Frontal cortex (tissue), 4 donors: ENCODE measurements at places on chromosomes 12 and 14.

- DNase-seq: no peak
These were observed 1030.4 kb downstream of the TMEM121 start for GRCh38 chr14:106556665-106557289.

DNA sequence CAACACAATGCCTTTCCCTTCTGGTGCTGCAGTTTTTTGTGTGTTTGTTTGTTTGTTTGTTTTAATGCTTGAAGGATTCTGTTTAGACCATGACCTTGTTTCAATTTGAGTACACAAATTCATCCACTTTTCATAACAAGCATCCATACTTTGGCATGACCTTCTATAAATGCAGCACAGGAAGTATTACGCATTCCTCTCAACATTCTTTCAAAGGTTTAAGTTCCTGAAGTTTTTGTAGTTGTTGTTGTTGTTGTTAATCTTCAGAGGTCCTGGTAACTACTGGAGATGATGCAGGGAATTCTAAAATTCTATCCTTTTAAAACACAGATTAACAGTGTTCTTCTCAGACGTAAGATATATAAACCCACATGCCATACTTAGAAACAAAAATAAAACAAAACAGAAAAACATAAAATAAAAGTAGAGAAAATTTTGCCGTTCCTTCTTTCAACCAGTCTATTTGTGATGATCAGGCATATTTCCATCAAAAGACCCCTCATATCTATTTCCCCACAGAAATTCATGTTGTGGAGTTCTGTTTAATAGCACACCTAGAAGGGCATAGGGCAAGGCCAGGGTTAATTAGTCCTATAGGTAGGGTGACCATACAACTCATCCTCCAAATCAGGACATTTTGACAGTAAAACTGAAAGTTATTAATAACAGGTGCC, 529.9 kb downstream of the NOVA1 start:
- no peak for DNase-seq

DNA sequence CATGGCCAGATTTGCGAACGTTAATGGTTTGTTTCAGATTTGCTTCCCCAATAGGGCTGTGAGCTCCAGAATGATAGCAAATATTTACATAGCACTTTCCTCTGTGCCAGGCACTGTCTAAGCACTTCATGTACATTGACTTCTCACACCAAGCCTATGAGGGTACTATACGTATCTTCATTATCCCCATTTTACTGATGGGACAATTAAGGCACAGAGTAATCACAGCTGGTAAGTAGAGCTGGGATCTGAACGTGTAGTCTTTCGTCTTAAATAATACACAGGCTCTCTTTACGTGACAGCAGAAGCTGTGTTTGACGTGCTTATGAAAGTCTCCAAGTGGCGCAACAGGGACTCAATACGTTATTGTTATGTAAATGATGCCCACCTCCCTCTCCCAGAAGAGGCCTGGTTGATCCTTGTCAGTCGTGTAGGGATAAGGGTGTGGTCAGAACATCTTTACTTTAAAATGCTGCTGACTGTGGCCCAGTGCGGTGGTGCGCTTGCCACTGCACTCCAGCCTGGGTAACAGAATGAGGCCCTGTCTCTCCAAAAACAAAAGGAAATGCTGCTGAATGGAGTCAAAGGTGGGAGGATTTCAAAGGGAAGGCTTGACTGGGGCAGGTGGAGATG, 66.3 kb upstream of the TCL1B start:
- no peak for DNase-seq

- DNase-seq: no peak
These were observed 58.0 kb upstream of the ELK3 start for GRCh38 chr12:96136161-96136560.

DNA sequence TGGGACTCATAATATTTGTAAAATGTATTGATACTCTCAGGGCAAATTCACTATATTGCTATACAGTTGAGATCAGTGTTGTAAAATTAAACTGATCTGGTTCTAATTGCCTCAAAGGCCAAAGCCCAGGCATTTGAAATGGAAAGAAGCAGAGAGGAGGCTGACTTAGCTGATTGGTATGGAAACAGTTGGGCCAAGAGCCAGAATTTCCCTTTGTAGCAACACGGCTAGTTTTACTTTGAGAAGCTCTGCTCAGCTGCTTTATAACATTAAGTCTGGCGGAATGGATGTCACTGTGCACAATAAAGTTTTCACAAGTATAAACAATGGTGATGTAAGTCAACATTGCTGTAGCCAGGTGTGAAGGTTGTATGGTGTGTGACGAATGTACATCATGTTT, 186.4 kb downstream of the MSRB3 start:
- no peak for DNase-seq

DNA sequence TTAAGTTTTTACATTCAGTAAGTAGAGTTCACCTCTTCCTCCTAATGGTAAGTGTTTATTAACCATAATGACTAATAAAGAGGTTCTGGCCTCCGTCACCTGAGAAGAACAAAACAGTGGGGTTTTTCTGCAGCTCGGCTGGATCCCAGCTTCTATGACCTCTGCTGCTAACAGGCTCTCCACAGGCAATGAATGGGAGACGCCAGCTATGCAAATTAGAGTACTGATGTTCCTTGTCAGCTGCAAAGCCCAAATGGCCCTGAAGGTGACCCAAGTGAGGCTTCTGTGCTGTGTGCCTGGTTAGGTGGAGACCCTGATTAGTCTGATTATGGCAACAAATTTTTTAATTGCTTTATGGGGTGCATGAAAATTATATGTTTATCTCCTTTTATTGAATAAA, 218.1 kb downstream of the APAF1 start:
- DNase-seq: no peak

- no peak for DNase-seq
These were observed 5.0 kb downstream of the CMTM5 start for GRCh38 chr14:23381871-23382270.

GRCh38 chr12:5220099-5220498, 176.4 kb downstream of the KCNA5 start:
- no peak for DNase-seq

- DNase-seq: no peak
These were observed 520.7 kb downstream of the NRXN3 start for GRCh38 chr14:78690836-78691235.

- DNase-seq: no peak
These were observed 2.4 kb downstream of the LGR5 start for GRCh38 chr12:71441836-71442566.

GRCh38 chr12:21773806-21774205, 700 bp downstream of the KCNJ8 start:
- no peak for DNase-seq

DNA sequence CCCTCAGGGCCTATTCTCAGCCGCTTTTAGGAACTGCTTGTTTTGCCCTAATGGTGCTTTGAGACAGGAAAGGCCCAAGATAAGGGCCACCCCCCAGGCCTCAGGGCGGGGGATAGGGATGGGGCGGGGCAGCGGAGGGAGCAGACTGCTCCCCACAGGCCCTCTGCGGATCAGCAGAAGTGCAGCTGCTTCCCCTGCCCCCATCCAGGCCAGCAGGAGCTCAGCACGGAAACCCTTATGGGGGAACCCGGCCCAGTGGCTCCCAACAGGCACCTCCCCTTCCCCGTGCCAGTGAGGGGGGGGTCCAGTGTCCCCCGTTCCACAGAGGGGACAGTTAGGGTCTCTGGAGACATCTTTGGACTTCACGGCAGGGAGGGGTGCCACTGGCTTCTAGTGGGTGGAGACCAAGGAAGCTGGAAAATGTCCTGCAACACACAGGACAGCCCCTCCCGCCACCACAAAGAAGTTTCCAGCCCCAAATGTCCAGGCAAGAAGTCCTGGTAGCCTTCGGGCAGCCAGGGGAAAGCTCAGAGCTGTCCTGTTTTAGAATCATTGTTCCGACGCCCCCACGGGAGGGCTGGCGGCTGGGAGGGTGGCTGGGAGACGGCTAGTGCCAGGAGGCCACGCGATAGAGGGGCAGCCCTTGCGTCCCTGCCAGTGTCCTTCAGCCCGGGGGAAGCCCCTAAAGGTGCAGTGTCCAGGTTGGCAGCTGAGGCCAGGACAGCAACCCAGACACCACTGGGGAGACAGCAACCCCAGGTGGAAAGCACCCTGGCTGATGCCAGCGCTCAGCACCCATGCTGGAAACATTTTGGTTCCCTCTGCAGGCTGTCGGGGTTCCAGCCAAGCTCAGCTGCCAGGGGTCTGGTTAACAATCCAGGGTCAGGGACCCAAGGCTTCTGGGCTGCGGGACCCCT, 10.4 kb upstream of the GPR132 start:
- no peak for DNase-seq

GRCh38 chr14:102503641-102504327, 5.8 kb downstream of the ANKRD9 start:
- DNase-seq: no peak

- no peak for DNase-seq
These were observed 2.1 kb downstream of the HELB start for GRCh38 chr12:66304296-66304900.

GRCh38 chr12:121872546-121873215, 14.0 kb upstream of the HPD start:
- DNase-seq: no peak

DNA sequence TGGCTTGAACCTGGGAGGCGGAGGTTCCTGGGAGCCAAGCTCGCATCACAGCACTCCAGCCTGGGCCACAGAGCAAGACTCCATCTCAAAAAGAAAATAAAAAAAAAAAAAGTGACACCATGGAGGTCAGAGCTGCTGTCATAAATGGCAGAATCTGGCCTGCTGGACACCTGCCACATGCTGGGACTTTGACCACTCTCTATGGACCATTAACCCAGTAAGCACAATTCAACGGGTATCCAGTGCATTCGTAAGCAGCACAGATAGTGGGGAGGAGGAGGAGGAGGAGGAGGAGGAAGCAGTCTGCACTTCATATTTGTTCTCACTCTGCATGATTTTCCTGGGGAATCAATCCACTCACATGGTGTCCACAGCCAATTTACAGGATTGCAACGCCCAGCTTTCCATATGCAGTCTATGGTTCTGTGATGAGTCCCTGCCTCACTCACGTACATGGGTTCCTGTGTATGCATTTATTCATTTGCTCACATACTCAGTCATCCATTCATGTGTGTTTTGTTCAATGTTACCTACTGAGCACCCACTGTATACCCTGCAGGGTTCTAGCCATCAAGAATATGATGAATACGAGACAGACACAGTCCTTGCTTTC, 326.8 kb downstream of the GLT1D1 start:
- no peak for DNase-seq

- DNase-seq: no peak
These were observed 179.0 kb downstream of the FOXN3 start for GRCh38 chr14:89237921-89238529.

- DNase-seq: no peak
These were observed 7.8 kb downstream of the PITPNM2 start for GRCh38 chr12:123142921-123143735.

DNA sequence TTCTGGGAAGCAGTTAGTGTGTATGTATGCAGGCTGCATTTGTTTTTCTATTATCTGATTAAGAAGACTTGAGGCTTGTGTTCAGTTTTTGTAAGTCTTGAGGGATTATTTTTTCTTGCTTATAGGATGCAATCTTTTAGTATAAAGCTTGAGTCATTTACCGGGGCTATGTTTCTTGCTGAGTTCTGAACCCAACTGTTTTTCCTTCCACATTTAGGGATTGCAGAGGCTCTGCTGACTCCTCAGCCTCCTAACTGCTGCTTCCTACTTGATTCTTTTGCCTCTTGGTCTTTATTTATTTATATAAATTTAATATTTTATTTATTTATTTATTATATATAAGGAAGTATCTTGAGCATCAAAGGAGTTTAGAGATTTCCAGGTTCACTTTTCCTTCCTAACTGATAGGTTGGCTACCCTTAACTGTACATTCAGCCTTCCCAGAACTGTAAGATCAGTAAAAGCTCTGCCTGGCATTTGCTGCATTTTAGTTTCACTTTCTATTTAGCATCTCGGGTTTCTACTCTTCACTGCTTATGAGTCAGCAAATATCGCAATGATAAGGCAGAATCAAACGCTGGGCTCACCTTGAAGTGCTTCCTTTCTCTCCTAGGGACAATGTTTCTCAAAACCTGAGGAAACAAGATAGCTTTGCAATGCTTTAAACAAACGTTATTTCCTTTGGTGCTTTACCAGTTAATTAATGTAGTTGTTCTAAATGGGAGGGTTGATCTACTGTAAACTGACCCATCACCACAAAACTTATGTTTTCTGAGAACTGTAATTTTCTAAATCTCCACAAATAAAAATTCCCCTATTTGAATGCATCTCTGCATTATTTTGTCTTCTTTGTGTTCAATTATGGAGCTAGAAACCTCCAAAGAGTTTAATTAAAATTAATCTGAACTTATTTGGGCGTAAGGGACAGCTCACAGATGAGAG, 1183.7 kb upstream of the TMEM132C start:
- DNase-seq: peak; percentile 45

DNA sequence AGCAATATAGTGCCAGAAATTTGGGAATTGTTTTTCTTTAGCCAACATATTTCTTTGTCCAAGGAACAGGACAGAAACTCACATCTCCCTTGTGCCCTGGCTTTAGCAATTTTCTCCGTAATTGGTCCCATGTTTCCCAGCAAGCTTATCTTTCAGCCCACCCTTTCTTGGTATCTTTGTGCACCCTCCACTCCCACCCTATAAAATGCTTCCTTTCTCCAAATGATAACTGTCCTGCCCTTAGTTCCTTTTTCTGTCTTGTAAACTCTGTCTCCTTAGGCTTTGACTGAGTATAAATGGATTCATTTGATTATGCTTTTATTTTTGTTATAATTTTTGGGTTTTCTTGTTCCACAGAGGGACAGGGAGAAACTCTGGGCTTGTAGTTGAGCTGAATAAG, 442.8 kb downstream of the ATP23 start:
- DNase-seq: no peak

DNA sequence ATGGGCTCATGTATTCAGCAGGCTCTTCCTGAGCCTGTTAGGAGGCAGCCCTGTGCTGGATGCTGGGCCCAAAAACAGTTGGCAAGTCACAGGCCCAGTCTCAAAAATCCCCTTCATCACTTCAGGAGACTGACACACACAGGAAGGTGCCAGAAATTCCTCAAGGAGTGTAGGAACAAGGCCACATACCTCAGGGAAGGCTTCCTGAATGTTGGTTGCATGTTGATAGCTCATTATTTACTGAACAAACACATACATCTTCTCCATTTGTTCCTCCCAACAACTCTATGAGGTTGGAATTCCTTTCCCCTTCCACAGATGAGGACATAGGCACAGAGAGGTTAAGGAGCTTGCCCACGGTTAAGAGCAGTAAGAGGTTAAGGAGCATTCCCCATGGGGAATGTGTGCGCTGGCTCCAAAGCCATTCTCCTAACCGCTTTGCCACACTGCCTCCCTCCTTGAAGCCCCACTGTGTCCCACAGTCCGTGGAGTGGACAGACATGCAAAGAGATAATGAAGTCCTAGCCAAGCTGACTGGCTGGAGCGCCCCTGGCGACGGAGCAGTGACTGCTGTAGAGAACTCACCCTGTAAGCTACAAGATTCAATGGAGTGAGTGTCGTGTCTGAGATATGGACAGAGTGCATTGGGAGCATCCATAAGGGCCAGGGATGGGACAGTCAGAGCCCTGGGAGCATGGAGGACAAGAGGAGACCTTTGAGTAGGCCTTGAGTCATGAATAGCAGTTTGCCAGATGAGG, 3.3 kb downstream of the HHIPL1 start:
- no peak for DNase-seq
